NCI-H69 (cell line): ENCODE measurements at places on chromosomes 1 and 21.
A peak's percentile ranks its signal among the peaks of the same experiment; 100 is the strongest.

GRCh38 chr1:11339346-11340232 lies 66.6 kb downstream of the UBIAD1 start:
- DNase-seq = peak; percentile 82

- DNase-seq = no peak
These were observed 259.8 kb upstream of the CAMK1G start for GRCh38 chr1:209323743-209324142.

DNA sequence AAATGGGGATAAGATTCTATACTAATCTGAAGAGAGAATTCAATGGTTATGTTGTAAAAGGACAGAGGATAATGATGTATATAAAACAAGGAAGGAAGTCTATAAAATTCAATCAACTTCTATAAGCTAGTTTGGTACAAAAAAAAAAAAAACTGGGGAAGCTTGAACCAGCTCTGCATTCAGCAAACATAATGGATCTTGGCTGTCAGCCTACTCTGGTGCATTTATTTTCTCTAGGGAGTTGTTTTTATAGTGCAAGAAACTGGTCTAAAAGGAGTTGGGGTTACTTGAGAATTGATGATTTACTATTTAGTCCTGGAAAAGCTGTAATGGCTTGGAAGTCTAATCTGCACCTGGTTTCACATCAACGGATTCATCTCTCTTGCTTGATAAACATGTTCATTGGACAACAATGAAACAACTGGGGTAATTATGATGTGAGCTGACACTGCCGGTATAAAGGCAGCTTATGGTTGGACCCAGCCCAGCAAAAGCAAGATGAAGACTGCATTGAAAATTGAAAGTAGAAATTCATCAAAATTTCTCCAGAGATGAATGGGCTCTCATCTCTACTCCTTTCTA lies 199.4 kb upstream of the NRIP1 start:
- DNase-seq = peak; percentile 77

DNA sequence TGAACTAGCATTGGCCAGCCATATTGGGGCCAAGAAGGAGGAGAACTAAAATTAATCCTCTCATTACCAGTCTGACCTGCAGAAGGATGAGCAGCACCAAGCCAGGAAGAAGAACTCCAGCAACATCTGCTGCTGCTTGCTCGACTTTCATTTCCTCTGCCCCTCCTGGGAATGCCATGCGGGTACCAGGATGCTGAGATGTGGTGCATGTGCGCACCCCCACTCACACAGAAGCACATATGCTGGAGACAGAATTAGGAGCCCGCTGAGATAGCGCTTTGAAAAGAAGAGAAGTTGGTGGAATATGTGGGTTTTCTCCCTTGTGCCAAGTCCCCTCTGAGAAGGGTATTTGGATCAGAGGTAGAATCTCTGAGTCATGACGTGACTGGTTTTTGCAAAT lies 70.4 kb downstream of the PLXNA2 start:
- peak; percentile 58 for DNase-seq

DNA sequence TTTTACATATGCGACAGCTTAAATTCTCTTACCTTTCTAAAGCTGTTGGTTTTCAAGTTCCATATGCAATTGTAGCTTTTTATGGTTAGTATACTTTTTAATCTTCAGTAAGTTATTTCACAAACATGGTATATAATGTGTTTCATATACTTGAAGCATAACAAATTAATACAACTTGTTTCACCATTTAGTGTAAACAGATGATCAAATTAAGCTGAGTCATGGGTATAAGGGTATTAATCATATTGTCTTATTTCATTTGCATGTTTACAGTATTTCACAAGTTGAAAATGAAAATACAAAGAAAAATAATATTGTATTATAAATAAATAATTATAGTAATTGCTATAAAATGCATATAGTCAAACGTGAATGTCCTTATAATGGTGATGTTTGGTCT lies 92.1 kb downstream of the PTPRC start:
- DNase-seq = no peak

DNA sequence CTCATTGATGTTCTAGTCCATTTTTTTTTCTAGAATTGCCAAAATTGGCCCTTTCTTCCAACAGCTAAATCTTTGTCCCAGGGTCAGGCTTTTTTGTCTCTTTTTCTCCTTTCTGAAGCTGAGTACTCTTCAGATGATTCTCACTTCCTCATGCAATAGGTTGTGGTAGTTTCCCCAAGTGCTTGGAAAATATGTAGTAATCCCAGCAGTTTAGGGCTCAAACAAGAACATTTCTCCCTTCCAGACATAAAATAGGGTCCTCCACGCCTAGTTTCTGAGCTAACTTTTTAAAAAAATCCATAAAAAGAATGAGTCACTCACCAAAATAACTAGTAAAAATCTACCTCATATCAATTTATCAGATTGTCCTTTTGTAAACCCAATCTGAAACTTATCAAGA lies 10.0 kb upstream of the MCOLN3 start:
- DNase-seq = no peak

DNA sequence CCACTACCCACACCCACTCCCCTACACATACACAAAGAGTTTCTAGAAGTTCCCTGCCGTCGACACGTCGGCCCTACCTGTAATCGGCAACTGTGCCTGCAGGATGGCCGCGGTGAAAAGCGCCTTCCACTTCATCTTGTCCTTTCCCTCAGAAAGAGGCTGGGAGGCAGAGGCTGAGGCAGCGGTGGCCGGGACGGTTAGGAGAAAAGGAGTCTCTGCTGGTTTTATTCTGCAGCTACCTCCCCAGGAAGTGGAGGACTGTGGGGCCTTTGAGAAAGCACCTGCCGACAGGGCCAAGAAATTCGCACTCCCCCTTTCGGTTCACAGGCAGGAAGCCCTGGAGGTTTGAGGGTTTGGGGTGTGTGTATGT lies at the start of gene CD247:
TSS of gene CD247 (minus strand) at position 199 of the 370 bp plus-strand sequence. CDS start at position 135, 64 bp downstream.
- no peak for DNase-seq

GRCh38 chr1:5826601-5827000 lies 165.6 kb downstream of the NPHP4 start:
- no peak for DNase-seq

DNA sequence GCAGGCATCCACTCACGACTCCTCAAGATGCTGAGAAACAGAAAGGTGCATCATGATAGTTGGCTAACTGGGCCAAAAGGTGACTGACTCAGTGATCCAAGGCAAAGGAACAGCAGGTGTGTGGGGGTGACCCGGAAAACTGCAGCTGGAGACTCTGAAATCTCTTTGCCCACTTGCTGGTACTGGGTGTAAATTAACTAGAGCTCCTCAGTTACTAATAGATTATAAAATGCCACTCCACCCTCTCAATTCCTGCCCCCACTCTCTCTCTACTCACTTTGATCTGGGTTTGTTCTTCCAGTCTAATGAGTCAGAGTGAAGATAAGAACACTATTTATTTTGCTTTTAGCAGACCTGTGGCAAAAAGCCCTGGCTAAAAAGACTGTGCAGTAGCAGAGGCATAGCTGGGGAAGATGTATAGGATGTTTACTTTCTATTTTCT lies 7.2 kb upstream of the PIGC start:
- DNase-seq = peak; percentile 34

- no peak for DNase-seq
These were observed 9.5 kb downstream of the NOS1AP start for GRCh38 chr1:162079030-162079429.
